ENCODE measurements at places on chromosomes 6 and 20.

DNA sequence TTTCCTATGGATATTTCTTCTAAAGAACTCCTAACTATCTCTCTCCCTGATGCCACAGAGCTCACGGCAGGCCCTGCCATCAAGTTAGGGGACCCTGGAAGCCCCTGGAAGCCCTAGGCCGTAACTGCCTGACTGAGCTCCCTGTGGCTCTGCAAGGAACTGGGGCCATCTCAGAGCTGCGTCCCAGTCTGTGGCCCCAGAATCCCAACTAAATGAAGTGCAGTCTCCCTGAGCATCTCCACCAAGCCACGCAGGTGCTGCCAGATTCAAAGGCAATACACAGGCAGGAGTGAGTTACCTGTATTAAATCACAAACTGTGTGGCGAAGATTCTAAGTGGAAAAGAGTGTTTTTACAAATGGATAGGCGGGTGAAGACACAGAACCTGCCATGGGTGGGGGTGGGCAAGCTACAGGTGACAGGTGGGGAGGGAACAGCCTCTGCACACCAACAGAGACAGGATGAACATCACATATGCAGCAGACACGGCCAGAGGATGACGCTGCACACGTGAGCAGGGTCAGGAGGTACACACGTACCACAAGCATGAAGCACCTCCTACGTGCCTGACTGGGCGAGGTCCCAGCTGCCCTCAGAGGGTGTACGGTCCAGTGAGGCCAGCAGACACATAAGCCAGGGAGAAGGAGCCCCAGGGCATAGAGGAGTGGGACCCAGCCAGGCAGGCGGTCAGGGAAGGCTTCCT lies 358.5 kb downstream of the ZFAND3 start:
- DNase-seq, result no peak

- DNase-seq, result no peak
Measured at GRCh38 chr6:158744986-158745430, 74.2 kb downstream of the EZR start.

- DNase-seq, result no peak
Measured at GRCh38 chr20:59071216-59071615, 28.6 kb upstream of the PRELID3B start.

DNA sequence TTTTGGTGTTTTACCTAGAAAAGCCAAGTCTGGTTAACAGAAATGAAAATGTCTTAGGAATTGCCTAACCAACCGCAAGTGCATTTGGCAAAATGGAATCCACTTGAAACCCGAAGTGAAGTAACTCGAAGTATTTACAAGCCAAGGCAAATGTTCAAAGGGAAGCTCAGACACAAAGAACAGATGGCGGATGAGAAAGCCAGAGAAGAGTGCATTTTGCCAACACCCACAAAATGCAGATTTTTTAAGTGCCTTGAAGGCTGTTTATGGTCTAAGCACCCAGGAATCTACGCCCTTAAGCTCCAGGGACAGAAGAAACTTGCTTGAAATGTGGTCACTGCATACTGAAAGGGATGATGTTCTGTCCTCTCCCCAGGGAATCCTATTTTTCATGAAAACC lies 70.0 kb upstream of the TBXT start:
- DNase-seq, result no peak

- no peak for DNase-seq
Measured at GRCh38 chr20:18853946-18854646, 40.5 kb downstream of the SCP2D1 start.

DNA sequence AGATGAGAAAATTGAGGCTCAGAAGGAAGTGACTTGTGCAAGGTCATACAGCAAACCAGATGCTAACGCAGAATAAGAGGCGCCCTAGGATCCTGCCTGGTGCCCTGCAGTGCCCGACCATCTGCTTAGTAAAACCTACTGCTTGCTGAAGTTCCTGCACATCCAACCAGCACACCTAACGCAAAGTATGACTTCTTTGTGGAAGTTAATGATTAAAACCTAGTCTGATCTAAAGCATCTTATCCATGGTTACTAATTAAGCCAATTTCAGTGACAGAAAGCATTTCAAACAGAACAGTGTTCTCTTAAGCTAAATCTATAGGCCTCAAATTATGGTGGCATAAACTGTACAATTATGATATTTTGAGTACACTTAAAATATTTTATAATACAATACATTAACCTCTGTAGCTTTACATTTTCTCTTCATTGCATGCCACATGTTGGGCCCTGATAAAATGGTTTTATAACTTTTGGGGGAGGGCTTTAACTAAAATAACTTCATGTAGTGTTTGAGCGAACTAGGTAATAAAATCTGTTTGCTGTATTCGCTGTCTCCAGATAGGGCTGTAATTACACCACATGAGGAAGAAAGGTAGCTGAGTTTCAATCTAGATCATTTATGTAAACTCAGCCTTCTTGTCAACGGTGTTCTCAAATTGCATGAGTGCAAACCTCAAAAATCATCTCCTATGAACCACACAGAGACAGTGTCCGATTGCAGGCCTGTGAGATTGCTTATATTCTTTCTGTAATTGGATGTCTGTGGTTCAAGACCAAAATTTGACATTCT lies 37.5 kb upstream of the BEND3 start:
- DNase-seq, result no peak

- no peak for DNase-seq
Measured at GRCh38 chr6:139156102-139156501, 21.2 kb downstream of the HECA start.

DNA sequence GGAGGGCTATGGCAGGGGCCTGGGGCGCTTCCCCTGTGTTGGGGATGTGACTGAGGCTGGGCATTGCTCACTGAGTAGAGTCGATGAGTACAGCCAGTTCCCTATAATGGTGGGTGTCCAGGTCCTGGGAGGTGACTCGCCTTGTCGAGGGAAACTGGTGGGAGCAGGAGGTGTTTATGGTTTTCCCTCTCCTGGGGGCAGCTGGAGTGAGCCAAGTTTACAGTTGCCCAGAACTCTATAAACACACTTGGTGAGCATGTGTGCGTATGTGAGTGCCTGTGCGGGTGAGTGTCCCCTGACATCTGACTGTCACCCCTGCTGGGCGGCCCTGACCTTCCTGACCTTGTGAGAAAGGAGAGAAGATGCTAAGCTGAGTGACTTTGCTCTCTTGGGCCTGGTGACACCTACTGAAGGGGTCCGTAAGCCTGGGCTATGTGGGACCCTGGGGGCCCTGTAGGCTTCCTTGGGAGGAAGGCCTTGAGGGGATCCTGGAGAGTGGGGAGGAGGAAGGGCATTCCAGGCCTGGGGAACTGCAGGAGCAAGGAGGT lies 65.9 kb downstream of the VEGFA start:
- DNase-seq, result no peak

GRCh38 chr6:136226027-136226673 lies 24.0 kb downstream of the MTFR2 start:
- no peak for DNase-seq

DNA sequence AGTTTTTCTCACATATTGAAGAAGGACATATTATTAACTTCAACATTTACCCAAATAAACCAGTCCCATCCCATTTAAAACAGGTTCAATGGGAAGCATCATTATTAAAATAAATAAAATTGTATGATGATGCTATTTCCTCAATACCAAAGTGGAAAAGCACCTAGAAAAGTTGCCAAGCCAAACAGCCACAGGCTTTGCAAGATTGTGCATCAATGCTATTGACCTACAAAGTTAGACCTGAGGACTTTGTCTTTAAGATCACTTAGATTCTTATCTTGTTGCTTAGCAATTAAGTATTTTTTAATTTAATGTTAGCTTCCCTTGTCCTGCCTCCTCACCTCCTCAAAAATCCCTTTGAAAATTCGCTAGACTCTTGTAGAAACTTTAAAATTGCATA lies 132.1 kb downstream of the SAMD5 start:
- no peak for DNase-seq

GRCh38 chr6:52251113-52251512 lies 6.8 kb upstream of the IL17F start:
- DNase-seq, result no peak

- no peak for DNase-seq
Measured at GRCh38 chr6:45196121-45196520, 132.0 kb upstream of the RUNX2 start.

DNA sequence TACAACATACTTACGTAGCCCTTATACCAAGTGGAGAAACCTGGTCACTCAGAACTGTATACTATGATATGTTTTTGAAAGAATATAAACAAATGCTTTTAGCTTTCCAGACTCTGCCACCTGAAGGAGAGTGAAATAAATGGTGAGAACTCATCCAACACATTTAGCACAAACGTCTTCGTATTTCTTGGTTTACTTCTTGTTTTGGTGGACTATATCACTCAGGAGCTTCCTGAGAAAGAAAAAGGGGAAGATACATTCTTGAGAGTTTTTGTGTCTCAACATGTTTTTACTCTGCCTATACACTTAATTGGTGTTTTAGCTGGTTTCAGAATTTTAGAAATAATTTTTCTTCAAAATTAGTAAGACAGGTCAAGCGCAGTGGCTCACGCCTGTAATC lies 19.4 kb upstream of the CTAGE9 start:
- DNase-seq, result no peak

GRCh38 chr6:161439093-161439492 lies 165.2 kb upstream of the AGPAT4 start:
- DNase-seq, result no peak

DNA sequence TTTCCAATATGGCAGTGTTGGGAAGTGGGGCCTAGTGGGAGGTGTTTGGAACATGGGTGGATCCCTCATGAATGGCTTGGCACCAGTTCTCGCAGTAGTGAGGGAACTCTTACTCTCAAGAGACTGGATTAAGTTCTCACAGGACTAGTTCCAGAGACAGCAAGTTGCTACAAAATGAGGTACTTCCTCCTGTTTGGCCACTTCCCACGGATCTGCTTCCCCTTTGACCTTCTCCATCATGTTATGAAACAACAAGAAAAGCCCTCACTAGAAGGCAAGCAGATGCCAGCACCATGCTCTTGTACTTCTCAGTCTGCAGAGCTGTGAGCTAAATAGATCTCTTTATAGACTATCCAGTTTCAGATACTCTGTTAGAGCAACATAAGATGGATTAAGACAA lies 3.1 kb downstream of the RSPH3 start:
- DNase-seq, result no peak

DNA sequence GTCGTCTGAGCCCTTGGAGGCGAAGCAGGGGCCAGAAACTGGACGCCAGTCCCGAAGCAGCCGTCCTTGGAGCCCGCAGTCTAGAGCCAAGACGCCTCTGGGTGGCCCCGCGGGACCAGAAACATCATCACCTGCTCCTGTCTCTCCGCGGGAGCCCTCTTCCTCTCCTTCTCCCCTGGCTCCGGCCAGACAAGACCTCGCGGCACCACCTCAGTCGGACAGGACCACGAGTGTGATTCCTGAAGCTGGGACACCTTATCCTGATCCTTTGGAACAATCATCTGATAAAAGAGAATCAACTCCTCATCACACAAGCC lies 416 bp downstream of the RSPH4A start:
- no peak for DNase-seq

DNA sequence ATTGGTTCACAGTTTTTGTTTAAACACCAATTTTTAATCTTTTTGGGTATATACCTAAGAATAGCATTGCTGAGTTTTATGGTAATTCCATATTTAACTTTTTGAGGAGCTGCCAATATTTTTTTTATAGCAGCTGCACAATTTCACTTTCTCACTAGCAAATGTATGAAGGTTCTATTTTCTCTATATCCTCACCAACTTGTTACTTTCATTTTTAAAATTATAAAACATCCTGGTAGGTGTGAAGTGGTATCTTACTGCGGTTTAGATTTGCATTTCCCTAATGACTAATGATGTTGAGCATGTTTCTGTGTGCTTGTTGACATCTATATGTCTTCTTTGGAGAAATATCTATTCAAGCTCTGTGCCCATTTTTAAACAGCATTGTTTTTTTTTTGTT lies 452.1 kb downstream of the GRIK2 start:
- no peak for DNase-seq

- DNase-seq, result no peak
Measured at GRCh38 chr6:31750411-31751022, 10.7 kb downstream of the MSH5 start.

- DNase-seq, result no peak
Measured at GRCh38 chr6:36851149-36851614, 11.9 kb upstream of the CPNE5 start.

DNA sequence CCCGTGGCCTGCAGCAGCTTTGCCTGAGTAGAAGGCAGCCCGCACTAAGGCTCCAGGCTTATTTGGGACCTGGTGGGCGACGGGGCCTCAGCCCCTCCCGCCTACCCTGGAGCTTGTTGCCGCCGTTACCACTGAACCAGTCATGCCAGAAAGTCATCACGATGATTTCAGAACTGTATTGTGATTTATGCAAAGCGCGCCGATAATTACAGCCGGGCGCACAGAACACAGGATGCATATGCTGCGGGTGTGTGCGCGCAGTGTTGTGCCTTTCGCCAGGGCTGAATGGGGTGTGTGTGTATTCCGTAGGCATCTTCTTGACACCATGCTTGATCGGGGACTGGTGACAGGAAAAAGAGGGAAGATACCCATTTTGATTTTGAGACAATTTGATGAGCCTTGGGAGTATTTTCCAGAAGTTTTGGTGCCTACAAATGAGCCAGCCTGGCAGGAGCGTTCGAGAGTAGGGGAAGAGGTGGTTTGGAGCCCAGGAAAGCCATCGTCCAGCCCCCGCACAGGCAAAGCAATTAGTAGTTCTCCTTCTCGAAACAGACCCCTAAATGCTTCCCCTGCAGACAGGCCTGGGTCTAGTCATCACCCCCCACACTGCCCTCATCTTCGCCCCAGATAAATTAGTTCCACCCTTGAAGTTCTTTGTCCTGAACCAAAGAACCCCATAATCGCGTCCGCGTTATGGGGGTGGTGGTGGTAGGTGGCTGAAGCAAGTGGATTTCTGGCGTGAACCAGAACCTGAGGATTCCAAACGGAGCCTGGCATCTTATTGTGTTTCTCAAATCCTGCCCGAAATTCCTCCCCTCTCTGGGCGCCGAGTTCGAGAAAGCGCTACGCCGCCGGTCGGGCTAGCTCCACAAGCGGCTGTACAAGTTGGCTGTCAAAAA lies 1.9 kb upstream of the NR2E1 start:
- DNase-seq, result no peak

DNA sequence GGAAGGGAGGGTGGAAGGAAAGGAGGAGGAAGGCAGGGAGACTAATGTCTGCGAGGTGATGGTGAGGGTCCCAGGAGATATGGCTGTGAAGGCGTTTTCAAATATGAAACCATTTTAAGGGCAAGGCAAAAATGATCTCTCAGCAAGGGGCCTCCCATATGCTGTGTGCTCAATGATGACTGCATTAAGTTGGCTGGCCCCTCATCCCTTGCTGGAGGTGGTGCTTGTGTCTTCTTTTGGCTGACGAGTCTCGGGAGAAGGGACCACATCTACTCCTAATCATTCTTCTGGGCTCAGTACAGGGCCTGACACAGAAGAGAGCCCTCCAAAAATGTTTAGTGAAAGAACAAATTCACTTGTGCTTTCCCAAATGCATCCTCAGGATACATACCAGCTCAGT lies 23.0 kb upstream of the MRPS18A start:
- no peak for DNase-seq

GRCh38 chr20:41938353-41938752 lies 320.2 kb upstream of the CHD6 start:
- DNase-seq, result no peak

- DNase-seq, result no peak
Measured at GRCh38 chr6:49300443-49300842, 162.6 kb downstream of the MMUT start.

Measured in stimulated activated CD8-positive, alpha-beta memory T cell treated with anti-CD3 and anti-CD28 coated beads, Interleukin-15, amount 100 ng/mL, for 4 hours (primary cell).